ENCODE measurements at places on chromosomes 1 and 21.
A peak's percentile ranks its signal among the peaks of the same experiment; 100 is the strongest.

DNA sequence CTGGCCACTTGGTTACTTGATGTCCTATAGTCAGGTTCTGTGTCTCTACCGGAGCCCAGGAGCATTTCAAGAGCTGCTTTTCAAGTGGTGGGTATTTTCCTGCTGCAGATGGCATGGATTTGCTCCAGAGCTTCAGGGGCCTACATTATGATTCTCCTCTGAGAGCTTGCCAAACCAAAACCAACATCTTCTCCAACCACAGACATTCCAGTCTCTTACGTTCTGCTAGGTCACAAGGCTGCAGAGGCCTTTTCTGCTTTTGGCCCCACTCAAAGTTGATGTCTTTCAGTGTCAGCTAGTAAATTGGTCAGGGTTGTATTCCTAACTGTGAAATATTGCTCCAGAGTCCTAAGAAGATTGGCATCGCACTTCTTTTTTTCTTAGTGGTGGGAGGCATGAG, 14.7 kb upstream of the AQP10 start:
- DNase-seq = no peak

- DNase-seq = no peak
Observed at GRCh38 chr1:209428241-209428921, 155.1 kb upstream of the CAMK1G start.

DNA sequence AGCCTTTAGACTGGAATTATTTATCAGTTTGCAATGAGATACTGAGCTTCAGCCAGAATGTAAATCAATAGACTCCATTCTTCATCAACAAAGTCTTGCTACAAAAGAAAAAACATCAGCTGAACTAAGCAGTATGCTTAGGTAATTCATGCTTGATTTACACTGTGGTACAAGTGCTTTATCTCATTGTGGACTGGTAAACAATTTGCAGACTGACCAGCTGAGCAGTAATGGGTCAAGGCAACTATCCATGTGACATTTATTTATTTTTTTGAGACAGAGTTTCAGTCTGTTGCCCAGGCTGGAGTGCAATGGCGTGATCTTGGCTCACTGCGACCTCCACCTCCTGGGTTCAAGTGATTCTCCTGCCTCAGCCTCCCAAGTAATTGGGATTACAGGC, 39.8 kb upstream of the SYT2 start:
- no peak for DNase-seq

GRCh38 chr1:25821630-25822091, 1.9 kb downstream of the MTFR1L start:
- no peak for DNase-seq

GRCh38 chr1:111323231-111323630, 32.6 kb downstream of the CHIA start:
- no peak for DNase-seq

DNA sequence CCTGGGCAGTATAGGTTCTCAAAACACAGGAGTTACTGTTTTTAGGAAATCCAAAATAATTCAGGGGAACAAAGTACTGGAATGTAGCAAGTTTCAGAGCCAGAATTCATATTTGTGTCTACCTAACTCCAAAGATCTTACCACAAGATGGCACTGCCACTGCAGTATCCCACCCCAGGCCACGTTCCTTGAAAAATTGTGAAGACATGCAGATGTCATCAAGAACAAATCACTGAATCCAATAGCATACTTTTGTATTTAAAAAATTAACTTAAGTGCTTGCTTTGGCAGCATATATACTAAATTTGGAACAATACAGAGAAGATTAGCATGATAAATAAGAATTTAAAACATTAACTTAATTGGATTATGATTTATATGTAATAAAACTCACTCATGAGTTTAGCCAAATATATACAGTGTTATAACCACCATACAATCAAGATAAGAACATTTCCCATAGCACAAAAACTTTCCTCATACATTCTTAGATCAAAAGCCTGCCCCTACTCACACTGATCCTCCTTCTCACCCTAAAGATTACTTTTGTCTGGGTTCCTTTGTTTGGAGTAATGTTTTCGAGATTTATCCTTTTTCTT, 209.9 kb downstream of the FAF1 start:
- no peak for DNase-seq

GRCh38 chr1:85554630-85555327, 25.8 kb upstream of the CCN1 start:
- no peak for DNase-seq

- no peak for DNase-seq
Observed at GRCh38 chr1:52348704-52349300, 17.2 kb downstream of the CC2D1B start.

GRCh38 chr1:239954836-239955235, 136.8 kb upstream of the FMN2 start:
- DNase-seq = no peak

DNA sequence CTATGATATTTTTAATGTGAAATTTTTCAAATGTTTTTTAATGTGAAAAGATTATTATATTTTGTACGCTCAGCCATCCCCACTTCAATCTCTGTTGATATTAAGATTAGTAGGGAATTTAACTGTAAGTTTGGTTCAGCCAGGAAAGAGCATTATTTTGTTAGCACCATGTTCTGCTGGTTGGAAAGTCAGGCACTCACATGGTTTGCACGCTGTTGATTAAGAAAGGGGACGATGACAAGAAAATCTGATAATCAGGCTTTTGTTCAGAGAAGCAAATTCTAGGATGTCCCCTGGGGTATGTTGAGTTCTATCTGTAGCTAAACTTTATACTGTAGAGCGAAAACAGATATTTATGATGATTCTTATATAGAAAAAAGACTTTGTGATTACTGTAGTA, 115.1 kb downstream of the OSBPL9 start:
- no peak for DNase-seq

GRCh38 chr21:39000496-39000895, 182.8 kb downstream of the PSMG1 start:
- DNase-seq = no peak

DNA sequence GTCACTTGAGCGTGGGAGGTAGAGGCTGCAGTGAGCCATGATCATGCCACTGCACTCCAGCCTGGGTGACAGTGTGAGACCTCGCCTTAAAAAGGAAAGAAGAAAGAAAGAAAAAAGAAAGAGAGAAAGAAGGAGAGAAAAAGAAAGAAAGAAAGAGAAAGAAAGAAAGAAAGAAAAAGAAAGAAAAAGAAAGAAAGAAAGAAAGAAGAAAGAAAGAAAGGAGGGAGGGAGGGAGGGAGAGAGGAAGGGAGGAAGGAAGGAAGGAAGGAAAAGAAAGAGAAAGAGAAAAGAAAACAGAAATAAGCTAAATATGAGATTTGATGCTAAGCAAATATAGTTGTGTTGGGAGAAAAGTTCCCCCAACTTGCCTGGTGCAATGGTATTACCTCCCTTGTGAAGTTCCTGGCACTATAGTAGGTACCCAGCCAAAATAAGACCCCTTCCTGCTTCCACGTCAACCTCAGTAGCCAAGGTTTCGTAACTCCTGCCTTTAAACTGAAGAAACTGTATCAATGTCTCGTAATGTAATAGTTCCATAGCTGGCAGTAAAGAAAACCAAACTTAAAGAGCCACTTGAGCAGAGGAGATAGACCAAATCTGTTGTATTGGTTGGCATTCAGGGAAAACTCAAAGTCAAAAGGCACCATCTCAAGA, 88.1 kb upstream of the HNRNPU start:
- DNase-seq = no peak

GRCh38 chr21:25562660-25563059, 44.6 kb downstream of the MRPL39 start:
- DNase-seq = no peak

DNA sequence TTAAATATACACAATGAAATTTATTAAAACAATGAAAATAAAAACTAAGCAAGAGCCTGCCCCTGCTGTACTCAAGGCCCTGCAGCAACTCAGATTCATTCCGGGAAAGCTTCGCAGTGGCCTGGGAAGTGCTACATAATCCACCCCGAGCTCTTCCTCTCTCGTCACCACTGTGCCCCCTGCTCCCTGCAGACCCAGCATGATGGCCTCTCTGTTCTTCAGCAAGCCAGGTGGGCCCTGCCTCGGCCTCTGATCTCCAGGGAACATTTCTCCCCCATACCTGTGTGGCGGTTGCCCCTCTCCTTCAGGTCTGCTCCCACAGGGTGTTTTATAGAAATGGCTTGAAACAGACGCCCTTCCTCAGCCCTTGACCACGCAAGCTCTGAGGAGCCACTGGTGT, 10.6 kb downstream of the RNF187 start:
- DNase-seq = no peak

DNA sequence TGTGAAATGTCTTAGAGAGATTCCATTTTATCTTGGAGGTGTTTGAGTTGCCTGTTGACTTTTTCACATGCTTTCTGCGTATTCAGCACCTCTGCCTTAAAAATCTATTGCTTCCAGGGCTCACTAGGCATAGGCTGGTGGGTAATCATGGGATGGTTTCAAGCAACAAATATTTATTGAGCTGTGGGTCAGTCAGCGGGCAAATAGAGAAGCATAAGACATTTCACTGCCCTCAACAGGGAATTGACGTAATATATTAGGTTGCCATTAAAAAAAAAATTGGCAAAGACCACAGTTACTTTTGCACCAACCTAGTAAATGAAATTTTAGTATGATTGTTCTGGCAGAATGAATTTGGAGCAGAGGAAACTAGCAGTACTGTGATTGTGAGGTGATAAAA, 44.3 kb upstream of the NBL1 start:
- no peak for DNase-seq

DNA sequence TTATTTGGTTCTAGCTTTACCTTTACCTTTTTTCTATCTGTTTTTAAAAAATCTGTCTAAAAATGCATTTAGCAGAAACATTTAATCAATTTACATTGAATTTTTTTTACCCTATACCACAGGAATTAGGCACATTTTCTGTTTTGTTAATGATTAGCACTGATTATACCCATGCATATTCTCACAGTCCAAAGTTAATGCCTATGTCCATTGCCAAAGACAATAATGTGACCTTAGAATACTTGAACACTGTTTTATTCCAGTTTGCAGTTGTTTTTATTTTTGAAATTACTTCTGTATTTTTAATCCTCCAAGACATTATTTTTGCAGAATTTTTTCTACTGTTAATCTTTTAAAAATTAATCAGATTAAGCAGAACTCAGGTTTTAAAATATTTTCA, 11.0 kb upstream of the AMY2B start:
- peak; percentile 24 for DNase-seq

DNA sequence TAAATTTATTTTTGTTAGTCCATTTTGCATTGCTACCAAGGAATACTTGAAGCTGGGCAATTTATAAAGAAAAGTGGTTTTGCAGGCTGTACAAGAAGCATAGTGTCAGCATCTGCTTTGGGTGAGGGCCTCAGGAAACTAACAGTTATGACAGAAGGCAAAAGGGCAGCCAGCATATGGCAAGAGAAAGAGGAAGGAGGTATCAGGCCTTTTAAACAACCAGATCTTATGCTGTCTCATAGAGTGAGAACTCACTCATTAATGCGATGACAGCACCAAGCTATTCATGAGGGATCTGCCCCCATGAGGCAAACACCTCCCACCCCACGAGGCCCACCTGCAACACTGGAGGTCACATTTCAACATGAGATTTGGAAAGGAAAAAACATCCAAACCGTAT, 898.4 kb downstream of the KCNT2 start:
- no peak for DNase-seq

DNA sequence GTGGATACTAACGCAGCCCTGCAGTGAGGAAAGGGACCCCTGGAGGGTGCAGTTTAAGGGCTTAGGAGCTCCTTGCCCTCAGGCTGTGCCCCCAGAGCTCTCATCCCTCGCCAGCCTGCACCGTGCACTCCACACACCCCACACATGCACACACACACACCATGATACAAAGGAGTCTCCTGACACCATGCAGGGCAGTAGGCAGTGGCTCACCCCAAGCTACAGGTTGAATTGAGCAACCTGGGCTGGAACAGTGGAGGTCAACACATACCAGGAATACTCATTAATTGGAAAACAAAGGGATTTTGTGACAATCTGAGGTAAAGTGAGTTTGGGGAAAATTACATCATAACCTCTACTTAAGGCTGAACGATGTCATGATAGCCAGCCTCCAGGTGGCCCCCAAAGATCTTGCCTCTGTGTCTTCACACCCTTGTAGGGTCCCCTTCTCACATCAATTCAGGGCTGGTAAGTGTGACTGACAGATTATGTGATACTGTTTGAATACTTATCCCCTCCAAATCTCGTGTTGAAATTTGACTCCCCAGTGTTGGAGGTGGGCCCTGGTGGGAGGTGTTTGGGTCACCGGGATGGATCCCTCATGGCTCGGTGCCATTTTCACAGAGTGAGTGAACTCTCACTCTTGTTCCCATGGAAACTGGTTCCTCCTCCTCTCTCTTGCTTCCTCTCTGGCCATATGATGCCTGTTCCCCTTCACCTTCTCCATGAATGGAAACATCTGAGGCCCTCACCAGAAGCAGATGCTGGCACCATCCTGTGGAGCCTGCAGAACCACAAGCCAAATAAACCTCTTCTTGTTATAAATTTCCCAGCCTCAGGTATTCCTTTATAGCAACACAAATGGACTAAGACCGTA, 111.0 kb upstream of the RAB4A start:
- no peak for DNase-seq

DNA sequence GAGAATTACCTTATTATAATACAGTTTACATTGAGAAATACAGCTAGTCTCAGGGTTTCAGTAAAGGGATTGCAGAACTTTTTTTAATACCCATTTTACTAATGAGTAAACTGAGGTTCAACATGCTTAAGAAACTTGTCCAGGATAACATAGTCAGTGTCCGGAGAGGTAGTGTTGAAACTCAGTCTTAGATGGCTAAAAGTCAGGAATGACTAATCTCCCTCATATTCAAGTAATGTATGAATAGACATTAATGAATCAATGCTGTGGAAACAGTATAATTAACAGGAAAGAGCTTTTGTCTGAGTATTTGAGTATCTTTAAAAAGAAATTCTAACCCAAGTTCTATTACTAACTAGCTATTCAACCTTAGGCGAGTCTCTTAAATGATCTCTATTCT, 397.6 kb downstream of the PLA2G4A start:
- no peak for DNase-seq

- DNase-seq = no peak
Observed at GRCh38 chr1:21874778-21875547, 62.1 kb downstream of the HSPG2 start.

- peak; percentile 82 for DNase-seq
Observed at GRCh38 chr1:57860931-57861565, 437.2 kb upstream of the DAB1 start.

- DNase-seq = peak; percentile 92
Observed at GRCh38 chr1:206682111-206682510, 2.6 kb upstream of the MAPKAPK2 start.

GRCh38 chr21:25826652-25827051, 91.9 kb downstream of the GABPA start:
- DNase-seq = no peak

GRCh38 chr1:24317956-24318614, 1.1 kb upstream of the GRHL3 start:
- DNase-seq = no peak
